ENCODE measurements at places on chromosomes 2 and 18.

GRCh38 chr18:77131100-77131651 is 1.4 kb downstream of the MBP start:
- DNase-seq: peak; percentile 61

DNA sequence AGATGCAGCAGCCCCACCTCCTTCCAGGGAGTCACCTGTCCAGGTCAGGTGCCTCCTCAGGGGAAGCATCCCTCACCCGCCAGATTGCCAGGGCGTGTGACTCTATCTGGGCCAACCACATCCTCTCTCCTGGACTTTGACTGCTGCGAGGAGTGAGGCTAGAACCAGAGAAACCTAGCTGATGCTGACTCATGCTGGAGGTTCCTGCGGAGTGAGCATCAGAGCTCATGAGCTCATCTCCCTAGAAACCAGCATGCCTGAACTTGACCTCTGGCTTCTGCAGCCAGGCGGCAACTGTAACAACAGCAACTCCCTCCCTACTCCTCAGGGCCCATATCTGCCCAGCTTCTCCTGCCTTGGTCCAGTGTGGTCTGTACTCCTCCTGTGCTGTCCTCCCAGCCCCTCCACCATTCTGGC is 28.3 kb upstream of the NT5DC4 start:
- peak; percentile 57 for DNase-seq

DNA sequence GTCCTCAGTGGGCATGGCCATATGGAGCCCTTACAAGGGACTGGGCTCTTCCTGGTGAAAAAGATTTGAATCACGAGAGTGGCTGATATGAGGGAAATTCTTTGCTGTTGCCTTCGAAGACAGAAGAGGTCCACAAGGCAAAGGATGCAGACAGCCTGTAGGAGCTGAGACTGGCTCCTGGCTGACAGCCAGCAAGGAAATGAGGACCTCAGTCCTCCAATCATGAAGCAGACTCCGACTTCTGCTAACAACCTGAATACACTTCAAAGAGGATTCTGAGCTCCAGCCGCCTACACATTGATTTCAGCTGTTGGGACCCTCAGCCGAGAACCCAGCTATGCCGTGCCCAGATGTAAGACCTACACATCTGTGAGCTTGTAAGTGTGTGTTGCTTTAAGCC is 3.0 kb upstream of the ST8SIA5 start:
- no peak for DNase-seq

DNA sequence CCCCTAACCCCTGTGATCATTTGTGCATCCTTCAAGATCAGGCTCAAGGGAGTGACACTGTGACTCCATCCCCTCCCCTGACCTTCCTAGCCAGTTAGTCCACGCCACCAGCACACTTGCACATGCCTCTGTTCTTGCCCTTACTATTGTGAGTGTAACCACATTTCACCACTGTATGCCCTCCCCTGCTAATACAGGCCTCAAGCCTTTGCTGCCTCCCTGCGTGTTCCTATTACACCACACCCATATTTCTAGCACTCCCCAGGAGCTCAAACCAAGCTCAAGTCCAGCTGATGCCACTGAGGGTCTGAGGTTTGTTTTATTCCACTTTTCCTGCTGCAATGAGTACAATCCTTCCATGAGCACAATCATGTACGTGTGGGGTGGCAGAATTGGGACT is 288.9 kb upstream of the FBXO11 start:
- DNase-seq: no peak
